ENCODE measurements at places on chromosomes 6 and 20.

- no peak for DNase-seq
Observed at GRCh38 chr20:44664131-44664530, 12.6 kb upstream of the ADA start.

DNA sequence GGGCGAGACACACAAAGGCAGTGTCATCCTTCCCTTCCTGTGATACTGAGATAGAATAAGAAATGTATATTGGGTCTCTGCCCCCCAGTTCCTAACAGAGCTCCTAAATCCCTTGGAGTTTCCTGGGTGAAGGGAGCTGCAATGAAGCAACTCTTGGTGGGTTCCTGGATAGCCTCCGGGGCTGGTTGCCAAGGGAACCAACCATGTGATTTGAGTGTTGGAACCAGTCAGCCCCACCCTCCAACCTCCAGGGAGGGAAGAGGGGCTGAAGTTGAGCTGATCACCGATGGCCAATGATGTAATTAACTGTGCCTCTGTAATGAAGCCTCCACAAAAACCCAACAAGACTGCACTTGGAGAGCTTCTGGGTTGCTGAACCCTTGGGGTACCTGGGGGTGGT, 116.6 kb downstream of the SLC22A3 start:
- DNase-seq, result no peak

- peak; percentile 87 for DNase-seq
Observed at GRCh38 chr20:17680836-17681725, 961 bp downstream of the RRBP1 start.

GRCh38 chr6:29589423-29590048, 4.6 kb downstream of the OR2H2 start:
- DNase-seq, result peak; percentile 60

- DNase-seq, result no peak
Observed at GRCh38 chr6:108839083-108839642, 9.1 kb upstream of the ARMC2 start.

- DNase-seq, result no peak
Observed at GRCh38 chr6:5095236-5095635, 10.1 kb downstream of the PPP1R3G start.

GRCh38 chr6:707576-708236, 14.8 kb upstream of the EXOC2 start:
- no peak for DNase-seq

DNA sequence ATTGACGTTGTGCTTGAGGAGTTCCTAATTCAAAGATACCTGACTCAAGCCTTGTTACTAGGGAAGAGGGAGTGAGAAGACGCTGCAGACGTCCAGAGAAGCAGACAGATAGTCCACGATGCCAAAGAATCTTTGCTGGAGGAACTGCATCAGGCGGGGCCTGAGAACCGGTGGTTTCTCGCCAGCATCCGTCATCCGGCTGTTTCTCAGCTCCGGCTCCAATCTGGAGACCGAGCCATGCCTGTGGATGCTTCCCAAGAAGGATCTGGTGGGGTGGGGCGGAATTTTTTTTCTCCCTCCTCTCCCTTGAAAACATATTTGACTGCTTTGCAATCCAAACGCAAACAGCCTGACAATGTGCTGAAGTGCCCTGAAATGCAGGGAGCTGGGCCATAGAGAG, 125.8 kb upstream of the SRSF6 start:
- DNase-seq, result no peak
